ENCODE measurements at places on chromosomes 7 and 10. TPM values are rescaled to one million over a fixed set of nuclear protein-coding genes. Genes with fewer than 3 reads are reported as not detected.

- no peaks in the 10 kb centered on the region for H3K4me1 ChIP-seq
- H3K27me3 ChIP-seq, result no peaks in the 10 kb centered on the region
- H3K4me3 ChIP-seq, result no peak overlapping the region
- no peak for DNase-seq
Observed at GRCh38 chr10:15305634-15306033, 65.5 kb downstream of the FAM171A1 start.

GRCh38 chr10:43983856-43984271, 335.2 kb upstream of the ZNF32 start:
- H3K4me1 ChIP-seq, result peaks cover 24% of the 10 kb centered on the region
- no peak overlapping the region for H3K4me3 ChIP-seq
- no peak overlapping the region for H3K27ac ChIP-seq
- no peak for DNase-seq
- H3K27me3 ChIP-seq, result no peaks in the 10 kb centered on the region
- H3K36me3 ChIP-seq, result no peaks in the 10 kb centered on the region

GRCh38 chr7:93036807-93037206, 81.0 kb downstream of the SAMD9 start:
- no peak overlapping the region for H3K4me3 ChIP-seq
- no peaks in the 10 kb centered on the region for H3K36me3 ChIP-seq
- DNase-seq, result no peak

DNA sequence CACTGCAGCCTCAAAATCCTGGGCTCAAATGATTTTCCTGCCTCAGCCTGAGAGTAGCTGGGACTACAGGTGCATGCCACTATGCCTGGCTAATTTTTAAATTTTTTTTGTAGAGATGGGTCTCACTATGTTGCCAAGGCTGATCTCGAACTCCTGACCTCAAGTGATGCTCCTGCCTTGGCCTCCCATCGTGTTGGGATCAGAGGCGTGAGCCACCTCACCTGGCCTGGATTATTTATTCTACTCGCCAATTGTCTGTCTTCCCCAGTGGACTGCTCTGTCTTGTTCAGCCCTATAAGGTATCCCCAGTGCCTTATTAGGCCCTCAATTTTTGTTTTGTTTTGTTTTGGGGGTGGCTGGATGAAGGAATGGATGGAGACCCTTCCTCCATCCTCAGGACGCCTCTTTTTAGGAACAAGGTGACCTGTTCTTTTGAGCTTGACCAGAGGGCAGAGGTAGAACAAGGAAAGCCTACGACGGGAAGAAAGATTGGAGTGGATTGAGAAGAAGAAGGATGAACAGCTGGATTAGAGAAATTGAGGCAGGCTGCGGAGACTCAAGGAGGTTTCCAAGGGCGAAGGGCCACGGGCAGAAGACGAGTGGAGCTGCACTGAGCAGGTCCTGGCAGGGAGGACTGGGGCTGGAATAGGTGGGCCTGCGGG, 541 bp upstream of the DENND10 start:
- no peaks in the 10 kb centered on the region for H3K36me3 ChIP-seq
- no peak for DNase-seq
- no peak overlapping the region for H3K4me3 ChIP-seq
- H3K27ac ChIP-seq, result peak overlapping the region; percentile 39
- no peaks in the 10 kb centered on the region for H3K27me3 ChIP-seq
- peaks cover 13% of the 10 kb centered on the region for H3K4me1 ChIP-seq

DNA sequence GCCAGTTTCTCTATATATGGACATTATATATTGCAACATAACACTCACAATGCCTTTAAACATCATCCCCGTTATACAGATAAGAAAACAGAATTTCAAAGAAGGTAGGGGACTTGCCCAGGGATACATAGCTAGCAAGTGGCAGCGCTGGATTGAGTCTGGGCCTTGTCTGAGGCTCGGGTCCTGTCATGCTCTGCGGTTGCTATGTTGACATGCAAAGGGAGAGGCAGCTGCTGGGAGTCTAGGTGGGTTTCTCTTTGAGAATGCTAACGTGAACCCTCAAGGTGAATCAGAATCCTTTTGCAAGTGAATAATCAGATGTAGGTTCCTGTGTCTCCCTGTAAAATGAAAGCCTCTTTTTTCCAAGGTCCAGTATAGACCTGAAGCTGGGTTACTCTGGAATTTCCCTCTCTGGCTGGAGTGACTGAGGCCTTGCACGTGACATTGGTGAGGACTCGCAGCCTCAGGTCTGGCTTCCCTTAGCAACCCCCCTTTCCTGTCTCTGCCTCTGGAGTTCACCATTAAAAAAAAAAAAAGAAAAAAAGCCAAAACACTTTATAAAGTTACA, 38.9 kb downstream of the TCF7L2 start:
- H3K27me3 ChIP-seq, result no peaks in the 10 kb centered on the region
- H3K27ac ChIP-seq, result no peak overlapping the region
- H3K4me3 ChIP-seq, result no peak overlapping the region

SLC16A9 gene
- 0.23 TPM for total RNA-seq

LIPK gene
- not detected for total RNA-seq

PGAM2 gene
- total RNA-seq, result 555 TPM

CDNF gene
- 4.5 TPM for total RNA-seq
